ENCODE measurements at places on chromosomes 5 and 9.

GRCh38 chr5:107056278-107056677, 614.5 kb downstream of the EFNA5 start:
- DNase-seq, result peak; percentile 5

DNA sequence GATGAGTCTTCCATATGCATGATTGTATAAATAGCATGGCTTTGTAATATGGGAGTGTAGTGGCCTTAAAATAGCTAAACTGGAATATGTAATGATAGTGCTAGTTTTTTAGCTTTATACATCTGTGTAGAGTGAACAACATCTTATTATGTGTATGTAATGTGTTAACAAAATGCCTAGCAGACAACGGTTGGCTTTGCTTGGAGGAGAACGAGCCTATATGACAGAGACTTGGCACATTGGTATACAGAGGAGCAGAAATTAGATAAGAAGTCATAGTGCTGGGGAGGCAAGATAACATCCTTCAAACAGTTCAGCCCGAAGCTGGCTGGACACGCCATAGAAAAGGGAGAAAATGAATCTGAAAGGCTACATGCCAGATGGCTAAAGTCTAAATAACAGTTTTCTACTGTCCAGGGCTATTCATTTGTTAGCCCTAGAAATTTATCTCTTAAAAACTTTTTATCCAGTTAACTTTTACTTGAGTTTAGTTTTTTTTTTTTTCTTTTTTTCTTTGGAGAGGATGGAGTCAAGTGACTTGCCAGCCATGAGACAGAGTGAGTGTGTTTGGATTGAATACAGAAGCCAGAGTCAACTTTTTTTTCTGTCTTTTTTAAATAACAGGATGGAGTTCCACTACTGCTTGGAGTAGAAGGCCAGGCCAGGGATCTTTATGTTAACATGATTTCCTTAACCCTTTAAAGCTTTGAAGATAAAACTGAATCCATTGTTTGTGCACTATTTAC, 214.4 kb upstream of the ACTBL2 start:
- DNase-seq, result no peak

DNA sequence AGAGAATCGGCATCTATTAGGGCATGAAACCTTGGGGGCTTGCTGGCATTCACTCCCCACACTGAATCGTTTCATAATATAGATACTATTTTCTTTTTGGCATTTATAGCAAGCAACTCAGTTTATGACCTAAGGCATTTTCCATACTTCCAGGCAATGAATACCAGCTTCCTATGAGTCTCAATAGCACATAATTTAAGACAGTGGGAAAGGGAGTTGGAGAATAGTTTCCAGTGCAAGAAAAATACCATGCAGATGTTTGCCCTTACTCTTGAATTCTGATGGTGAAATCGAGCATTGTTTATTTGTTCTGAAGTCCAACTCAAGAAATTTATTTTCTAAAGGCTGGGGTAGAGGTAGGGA, 175.8 kb upstream of the KLF9 start:
- DNase-seq, result no peak

GRCh38 chr9:79604921-79605562, 33.3 kb downstream of the TLE4 start:
- DNase-seq, result no peak

DNA sequence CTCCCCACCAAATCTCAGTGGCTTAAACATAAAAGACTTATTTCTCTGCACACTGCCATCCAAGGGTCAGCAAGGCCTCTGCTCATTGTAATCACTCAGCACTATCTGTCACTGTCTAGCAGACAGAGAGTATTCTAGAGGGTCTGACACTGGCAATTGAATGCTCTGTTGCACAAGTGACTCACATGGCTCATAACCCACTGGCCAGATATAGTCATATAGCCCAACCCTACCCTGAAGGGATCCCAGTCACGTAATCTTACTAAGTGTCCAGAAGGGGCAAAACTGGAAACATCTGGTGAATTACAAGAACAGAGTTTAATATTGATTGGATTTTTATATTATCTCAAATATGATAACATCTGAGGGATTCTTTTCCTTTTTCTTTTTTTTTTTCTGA, 80.7 kb downstream of the TSSK1B start:
- DNase-seq, result no peak

GRCh38 chr5:41670854-41671479, 160.6 kb upstream of the PLCXD3 start:
- no peak for DNase-seq

GRCh38 chr9:127140842-127141675, 18.6 kb upstream of the ANGPTL2 start:
- no peak for DNase-seq

DNA sequence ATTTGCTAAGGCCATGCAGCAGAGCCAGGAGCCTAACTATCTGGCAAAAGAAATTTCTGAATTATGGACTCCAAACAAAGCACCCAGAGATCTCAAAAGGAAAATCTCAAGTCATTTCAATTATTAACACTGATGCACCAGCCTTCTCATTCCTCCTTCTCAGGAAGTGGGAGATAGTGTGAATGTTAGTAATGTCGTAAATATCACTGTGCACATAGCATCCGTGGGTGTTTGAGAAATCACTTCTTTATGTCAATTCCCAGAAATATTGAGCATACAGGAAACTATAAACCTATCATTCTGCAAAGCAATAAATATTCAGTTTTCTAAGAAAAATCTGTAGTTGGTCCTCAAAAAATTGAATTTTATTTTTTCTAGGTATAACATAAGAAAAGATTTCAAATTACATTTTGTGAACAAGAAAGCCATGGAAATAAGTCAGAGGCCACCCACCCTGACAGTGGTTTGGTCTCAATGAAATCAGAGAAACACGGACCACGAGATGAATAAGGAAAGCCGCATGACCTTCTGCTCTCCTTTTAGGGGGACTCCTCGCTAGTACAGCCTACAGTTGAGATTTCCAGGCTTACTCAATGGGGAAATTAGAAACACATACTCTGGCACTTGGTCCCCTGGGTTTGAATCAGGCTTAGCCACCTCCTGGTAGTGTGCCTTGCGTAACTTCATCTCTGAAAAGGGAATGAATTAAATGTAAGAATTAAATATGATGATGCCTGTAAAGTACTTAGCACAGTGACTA, 120.6 kb downstream of the DIRAS2 start:
- no peak for DNase-seq

- no peak for DNase-seq
Measured at GRCh38 chr9:126877418-126877817, 17.0 kb downstream of the ZBTB34 start.

- DNase-seq, result no peak
Measured at GRCh38 chr9:114151426-114151956, 3.8 kb upstream of the COL27A1 start.

- DNase-seq, result no peak
Measured at GRCh38 chr5:15238006-15238405, 262.0 kb upstream of the FBXL7 start.

GRCh38 chr5:171755354-171755821, 30.2 kb upstream of the SMIM23 start:
- DNase-seq, result no peak

DNA sequence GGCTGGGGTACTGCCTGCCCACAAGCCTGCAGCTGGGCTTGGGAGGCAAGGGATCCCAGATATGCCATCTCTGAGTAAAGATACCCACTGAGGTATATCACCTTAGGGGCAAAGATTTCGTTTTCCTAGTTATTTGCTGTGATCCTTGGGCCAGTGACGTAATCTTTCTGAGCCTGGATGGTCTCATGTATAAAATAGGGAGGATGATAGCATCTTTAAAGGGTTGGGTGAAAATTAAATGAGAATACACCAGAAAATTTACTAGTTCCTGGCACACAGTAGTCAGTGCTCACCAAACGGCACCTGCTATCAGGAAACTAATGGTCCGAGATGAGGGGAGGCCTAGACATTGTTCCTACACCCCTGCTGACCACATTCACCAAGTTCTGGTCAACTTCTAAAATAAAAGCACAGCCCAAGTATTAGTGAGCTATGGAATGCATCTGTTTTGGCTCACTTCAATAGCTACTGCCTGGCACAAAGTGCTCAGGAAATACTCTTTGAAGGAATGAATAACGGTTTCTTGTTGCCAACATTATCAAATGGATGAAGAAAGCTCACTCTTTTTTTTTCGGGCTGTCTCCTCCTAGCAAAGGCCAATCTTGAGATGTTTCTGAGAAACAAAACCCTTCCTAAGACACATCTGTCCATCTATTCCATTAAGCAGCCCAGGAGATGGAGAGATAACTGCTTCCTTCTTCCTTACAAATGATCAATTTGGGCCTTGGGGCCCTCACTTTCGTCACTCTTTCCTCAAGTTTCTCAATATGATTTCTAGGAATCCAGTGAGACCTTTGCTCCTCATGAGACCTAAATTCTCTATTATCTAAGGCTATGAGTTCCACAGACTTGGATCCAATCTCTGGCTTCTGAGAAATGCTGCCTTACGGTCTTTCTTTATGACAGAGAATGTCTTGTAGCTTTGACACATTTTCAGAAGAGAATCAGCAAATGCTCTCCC, 98.2 kb downstream of the DPYSL3 start:
- no peak for DNase-seq

- DNase-seq, result no peak
Measured at GRCh38 chr5:133831491-133832224, 136.8 kb downstream of the C5orf15 start.

DNA sequence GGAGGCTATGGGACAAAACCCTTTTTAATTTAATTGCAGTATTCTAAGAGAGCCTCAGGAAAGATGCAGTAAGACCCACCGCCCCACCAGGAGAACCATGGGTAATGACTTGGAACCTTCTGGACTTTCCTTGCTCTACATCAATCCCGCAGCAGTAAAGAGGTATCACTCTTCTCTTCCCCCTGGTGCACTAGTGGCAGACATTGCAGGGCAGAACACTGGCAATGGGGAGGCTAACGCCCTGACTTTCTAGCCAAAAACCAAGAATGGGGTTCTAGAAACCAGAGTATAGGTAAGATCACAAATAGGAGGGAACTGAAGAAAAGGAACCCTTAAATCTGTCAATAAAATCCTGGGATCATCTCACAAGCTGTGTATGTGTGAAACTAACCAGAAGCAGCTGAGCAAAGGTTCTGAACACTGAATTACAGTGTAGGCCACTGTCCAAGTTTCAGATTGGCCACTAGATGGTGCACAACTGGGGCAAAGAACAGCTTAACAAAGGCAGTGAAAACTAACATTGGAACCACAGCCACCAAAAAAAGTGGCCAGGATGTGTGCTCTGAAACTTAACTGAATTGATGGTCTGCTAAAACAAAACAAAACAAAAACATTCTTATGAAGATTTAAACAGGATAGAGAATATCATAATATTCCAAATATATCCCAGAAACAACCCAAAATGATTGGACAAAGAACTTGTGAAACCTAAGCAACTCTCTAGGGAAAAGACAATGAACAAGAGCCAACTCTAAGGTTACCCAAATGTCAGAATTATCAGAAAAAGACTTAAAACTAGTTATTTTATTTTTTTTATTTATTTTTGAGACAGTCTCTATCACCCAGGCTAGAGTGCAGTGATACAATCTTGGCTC, 6.6 kb upstream of the FAM151B start:
- DNase-seq, result peak; percentile 82

DNA sequence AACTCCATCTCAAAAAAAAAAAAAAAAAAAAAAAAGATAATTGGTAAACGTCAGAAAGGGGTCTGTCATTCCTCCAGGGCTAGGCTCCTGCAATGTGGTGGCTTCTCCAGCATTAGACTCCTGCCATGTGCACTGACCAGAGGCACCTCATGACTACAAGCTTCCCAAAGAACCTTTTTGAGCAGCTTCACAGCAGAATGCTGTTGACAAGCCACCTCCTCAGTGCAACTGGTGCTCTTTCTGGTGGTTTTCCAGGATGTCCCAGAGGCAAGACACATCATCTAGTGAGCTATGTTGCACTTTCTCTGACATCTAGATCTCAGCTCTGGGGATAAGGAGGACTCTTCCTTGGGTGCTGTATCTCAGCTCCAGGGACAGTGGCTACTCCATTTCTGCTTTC, 11.6 kb downstream of the RPL37 start:
- DNase-seq, result peak; percentile 5

- DNase-seq, result peak; percentile 91
Measured at GRCh38 chr5:143824851-143825720, 13.1 kb downstream of the HMHB1 start.

DNA sequence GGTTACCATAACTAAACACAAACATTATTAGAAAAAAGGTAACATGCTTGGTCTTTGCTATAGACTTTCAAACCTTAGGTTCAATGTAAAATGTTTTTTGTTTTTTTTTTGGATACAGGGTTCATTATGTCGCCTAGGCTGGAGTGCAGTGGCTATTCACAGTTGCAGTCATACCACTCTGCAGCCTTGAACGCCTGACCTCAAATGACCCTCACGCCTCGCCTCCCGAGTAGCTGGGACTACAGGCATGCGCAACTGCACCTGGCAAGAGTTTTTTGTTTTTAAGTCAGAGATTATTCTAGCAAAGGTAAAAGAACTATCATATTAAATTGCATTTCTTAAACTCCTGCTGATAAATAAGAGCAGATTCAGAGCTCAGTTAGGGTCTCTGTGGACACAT, 55.1 kb upstream of the NR5A1 start:
- DNase-seq, result no peak

GRCh38 chr5:114447084-114447773, 85.4 kb downstream of the KCNN2 start:
- peak; percentile 35 for DNase-seq

DNA sequence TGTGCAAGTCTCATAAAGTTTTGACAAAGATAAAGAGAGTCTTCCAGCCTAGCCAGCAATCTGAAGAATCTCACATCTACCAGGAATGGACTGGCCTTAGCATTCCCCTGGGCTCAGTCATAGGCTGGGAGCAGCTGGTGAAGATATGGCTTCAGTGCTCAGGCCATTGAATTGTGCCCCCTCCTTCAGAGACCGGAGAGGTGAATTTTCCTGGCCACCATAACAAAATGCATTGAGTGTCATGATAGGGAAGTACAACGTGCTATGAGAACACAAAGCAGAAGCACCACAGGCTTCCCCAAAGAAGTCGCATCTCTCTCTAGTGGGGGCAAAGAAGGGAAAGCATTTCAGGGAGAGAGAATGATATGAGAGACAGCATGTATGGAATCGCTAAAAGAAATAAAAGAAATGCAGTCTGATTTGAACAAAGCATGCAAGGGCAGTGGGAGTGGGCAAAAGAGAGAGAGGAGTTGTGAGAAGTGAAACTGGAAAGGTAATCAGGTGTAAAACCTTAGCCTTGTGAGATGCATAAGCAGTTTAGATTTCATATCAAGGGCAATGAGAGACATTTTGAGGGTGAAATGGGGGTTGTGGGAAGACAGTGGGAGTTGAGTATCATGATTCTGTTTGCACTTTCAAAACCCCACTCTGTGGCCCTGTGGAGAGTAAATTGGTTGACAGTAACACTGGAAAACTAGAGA, 57.1 kb upstream of the NMUR2 start:
- DNase-seq, result peak; percentile 82

DNA sequence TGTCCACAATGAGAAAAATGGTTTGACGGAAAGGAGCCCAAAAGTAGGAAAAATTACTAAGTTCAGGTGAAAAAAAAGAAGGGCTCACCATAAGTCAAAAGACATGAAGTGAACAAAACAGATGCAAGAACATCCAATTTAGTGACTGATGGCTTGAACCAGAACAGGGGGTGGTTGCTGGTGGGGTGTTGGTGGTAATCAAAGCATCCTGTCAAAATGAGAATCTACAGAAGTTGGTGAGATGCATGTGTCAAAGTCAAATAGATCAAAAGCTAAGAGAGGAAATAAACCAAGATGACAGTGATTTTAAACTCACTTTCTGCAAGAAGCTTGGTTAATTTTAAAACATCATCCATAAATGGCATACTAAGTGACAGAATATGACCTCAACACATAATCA, 117.4 kb downstream of the MLLT3 start:
- no peak for DNase-seq

All from DMS53 (cell line).